ENCODE measurements at places on chromosomes 6 and 20.

DNA sequence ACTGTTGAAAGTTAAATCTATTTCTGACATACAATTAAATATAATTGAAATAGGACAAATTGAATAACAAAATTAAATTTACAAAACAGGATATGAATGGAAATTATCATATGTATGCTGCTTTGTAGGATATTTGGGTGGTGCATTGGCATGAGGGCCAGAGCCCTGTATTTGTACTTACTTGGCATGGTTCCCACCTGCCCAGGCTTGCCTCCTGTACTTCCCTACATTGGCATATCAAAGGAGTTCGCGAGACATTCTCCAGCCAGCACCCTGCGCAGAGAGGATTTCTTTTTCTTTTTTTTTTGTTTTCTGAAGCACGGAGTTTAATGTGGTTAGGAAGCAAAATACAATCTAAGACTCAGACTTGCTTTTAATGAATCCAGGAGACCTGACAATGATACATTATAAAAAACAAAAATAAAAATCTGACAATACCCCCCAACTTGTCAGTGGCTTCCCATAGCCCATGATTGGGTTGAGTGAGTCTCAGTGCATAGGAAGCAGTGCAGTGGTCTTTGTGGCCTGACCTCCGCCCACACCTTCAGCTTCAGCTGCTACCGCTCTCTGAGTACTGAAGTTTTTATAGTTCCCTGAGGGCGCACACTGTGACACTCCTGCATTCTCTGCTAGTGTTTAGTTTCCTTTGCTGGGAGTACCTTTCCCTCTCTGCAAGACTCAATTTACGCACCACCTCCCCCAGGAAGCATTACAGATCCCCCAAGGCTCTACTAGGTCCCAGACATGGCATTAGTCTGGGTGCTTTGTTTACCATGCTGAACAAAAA is 440.8 kb downstream of the UTRN start:
- peak; percentile 60 for DNase-seq

GRCh38 chr6:3252369-3252768 is 6.4 kb upstream of the PSMG4 start:
- no peak for DNase-seq

- no peak for DNase-seq
These were observed 24.9 kb downstream of the GTPBP2 start for GRCh38 chr6:43604174-43604573.

DNA sequence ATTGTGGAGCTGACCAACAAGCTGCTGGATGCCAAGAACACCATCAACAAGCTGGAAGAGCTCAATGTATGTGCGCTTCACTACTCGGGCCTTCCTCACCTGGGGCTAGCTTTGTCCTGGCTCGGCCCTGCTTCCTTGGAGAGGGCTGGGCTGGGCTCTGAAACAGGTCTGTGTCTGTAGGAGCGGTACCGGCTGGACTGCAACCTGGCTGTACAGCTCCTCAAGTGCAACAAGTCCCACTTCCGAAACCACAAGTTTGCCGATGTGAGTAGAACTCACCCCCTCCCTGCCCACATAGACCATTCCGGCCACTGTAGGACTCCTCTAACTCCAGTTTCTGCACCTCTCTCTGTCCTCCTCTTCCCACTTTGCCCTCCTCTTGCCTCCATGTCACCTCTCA is 6.7 kb downstream of the LRRC73 start:
- DNase-seq: no peak

GRCh38 chr6:8352335-8352965 is 82.9 kb downstream of the SLC35B3 start:
- no peak for DNase-seq

DNA sequence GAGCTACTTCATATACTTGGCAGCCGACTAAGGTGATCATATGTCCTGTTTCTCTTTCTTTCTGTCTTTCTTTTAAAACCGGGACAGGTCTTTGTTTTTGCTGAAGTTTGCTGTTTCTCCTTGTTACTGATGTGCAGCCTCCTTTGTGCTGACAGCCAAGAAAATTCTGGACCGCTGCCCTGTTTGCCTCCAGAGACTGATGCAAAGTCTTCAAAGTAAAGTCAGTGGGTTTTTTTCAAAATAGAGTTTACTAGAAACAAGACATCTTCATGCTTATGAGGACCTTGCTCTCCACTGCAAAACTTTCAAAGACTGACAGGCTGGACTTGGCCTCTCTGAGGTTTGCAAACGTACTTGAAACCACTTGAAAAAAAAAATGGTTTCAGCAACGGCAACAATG is 510.5 kb upstream of the MAP3K7 start:
- no peak for DNase-seq

- DNase-seq: peak; percentile 60
These were observed 804 bp downstream of the ELOVL5 start for GRCh38 chr6:53347921-53348370.

DNA sequence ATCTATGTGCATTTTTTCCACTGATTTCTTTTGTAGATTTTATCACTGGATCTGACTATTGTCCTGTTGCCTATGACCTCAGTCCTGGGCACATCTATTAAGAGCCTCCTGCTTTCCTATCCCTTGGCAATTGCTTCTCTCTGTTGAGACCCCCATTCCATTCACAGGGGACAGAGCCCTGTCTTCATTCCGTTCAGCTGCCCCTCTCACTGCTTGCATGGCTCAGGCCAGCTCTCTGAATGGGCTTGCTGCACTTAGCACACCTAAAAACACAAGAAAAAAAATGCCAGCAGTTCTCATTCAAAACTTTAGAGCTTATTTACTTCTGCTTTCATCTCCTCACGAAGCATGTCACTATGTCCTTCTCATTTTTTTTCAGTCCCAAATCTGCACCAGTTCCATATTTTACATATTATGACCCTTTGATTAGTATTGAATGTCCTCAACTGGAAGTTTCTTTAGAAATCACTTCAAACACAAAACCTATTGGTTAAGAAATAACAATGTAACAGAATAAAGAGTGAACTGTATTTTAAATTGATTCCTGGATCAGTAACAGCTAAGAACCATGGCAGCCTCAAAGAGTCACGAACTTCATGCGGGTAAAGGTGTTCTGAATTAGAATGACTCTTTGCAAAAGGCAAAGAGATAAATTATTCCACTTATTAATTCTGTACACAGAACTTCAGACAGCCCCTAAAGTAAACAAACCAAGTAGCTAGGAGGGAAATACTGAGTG is 616.5 kb downstream of the C6orf118 start:
- no peak for DNase-seq

GRCh38 chr6:148175550-148176188 is 167.0 kb upstream of the SASH1 start:
- DNase-seq: no peak

DNA sequence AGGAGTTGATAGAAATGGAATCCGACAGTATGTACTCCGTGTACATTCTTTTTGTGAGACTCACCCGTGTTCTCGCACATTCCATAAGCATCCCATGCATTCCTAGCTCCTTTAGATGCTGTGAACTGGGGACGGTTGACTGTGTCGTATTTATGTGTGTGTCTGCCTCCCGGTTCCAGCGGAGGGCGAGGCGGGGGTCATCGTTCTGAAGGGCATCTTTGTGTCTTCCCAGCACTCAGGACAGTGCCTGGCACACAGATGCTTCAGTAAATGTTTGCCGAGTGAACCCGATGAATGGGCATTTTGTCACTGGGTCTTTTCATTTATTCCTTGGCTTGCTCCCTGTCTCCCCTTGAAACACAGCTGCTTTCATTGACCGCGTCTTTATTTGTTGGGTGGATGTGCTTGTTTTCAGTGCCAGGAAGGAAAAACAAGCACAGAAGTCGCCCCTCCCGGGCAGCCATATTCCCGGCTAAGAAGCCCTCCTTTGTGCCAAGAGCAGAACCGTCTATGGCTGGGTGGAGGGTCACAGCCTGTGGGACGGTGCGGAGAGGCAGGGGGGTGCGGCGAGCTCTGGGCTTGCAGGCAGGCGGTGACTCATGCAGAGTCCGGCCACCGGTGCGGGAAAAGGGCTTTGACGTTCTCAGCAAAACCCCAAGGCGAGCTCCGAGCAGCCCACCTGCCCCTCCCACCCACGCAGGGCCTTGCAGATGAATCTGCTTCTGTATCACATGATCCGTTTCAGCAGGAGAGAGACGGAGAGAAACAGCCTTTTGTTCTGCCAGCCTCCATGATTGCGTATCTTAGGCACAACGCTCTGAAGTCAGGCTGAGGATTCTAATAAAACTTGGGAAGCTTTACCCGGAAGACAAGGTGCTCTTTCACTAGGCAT is 11.2 kb upstream of the PSMG4 start:
- no peak for DNase-seq

GRCh38 chr6:14871221-14871620 is 374.6 kb upstream of the JARID2 start:
- DNase-seq: no peak

DNA sequence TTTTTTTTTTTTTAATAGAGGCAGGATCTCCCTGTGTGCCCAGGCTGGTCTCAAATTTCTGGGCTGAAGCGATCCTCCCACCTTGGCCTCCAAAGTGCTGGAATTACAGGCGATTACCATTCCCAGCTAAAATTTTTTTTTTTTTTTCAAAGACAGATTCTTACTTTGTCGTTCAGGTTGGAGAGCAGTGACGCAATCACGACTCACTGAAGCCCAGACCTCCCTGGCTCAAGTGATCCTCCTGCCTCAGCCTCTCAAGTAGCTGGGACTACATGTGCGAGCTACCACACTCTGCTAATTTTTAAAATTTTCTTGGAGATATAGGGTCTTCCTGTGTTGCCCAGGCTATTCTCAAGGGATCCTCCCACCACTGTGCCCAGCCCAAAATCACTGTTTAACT is 58.0 kb upstream of the MYO6 start:
- DNase-seq: no peak

DNA sequence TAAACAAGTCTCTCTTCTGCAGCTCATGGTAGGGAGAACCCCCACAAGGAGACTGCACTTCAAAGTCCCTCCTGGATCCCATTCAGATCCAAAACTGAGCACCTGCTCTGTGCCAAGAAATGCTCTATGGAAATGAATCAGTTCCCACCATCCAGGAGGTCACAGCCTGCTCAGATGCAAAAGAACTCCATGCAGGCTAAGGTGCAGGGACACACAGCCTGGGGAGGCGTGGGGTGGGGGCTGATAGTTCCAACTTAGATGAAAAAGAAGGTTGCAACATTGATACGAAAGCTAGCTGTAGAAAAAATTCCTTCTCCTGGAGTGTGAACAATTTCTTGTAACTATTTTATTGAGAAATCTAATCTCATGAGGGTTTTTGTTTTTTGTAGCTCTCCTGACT is 111.0 kb upstream of the TMEM170B start:
- DNase-seq: no peak

DNA sequence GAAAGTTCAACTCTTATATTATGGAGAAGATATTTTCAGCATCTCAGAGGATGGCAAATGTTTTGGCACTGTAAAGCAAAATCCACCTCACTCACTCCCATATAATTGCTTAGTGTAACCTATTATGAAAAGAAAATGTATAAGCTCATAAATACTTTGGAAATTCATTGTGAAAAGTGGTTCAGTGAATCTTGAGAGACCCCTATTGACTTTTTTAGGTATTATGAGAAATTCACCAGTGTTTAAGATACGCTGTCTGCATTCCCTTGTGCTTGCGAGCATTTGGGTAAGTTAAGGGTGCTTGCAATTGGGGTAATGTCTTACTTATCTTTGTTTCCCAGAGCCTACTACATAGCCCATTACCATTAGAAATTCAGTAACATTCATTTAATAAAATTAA is 66.3 kb upstream of the BMP5 start:
- no peak for DNase-seq

- DNase-seq: no peak
These were observed 32.0 kb upstream of the POU5F1 start for GRCh38 chr6:31202259-31203166.
